GM23338 (cell line): ENCODE measurements at places on chromosomes 6 and 20. TPM values are rescaled to one million over a fixed set of nuclear protein-coding genes. Genes with fewer than 3 reads are reported as not detected.

GRCh38 chr6:4932228-4932903 is 71.5 kb downstream of the RPP40 start:
- no peaks in the 10 kb centered on the region for H3K27me3 ChIP-seq
- H3K27ac ChIP-seq = peak overlapping the region; percentile 60; the same call in 1 of the 2 replicates
- peaks cover 32% of the 10 kb centered on the region for H3K4me1 ChIP-seq
- DNase-seq = no peak

DNA sequence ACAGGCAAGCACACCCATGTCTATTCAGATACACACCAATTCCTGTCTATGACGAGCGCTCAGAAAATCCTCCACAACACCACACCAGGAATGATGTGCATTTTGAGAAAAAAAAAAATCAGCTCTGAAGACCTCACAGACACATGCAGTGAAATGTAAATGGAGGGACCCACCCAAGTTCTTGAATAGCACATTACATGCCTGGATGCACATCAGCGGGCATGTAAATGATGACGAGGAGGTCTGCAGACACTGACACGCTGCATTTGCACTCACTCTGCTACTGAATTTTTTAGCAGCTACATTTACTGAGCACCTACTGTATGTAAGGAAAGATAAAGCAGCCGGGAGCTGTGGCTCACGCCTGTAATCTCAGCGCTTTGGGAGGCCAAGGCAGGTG is 14.7 kb downstream of the NRSN2 start:
- H3K36me3 ChIP-seq = no peaks in the 10 kb centered on the region
- no peak overlapping the region for H3K27ac ChIP-seq
- no peaks in the 10 kb centered on the region for H3K27me3 ChIP-seq

The EPPIN gene
- 0.23 and 0.78 TPM in 2 replicates for polyA plus RNA-seq

GRCh38 chr6:16092140-16092539 is 36.7 kb upstream of the MYLIP start:
- no peak overlapping the region for H3K27ac ChIP-seq
- H3K36me3 ChIP-seq = no peaks in the 10 kb centered on the region
- H3K4me1 ChIP-seq = no peaks in the 10 kb centered on the region
- H3K4me3 ChIP-seq = no peak overlapping the region
- H3K27me3 ChIP-seq = no peaks in the 10 kb centered on the region

DNA sequence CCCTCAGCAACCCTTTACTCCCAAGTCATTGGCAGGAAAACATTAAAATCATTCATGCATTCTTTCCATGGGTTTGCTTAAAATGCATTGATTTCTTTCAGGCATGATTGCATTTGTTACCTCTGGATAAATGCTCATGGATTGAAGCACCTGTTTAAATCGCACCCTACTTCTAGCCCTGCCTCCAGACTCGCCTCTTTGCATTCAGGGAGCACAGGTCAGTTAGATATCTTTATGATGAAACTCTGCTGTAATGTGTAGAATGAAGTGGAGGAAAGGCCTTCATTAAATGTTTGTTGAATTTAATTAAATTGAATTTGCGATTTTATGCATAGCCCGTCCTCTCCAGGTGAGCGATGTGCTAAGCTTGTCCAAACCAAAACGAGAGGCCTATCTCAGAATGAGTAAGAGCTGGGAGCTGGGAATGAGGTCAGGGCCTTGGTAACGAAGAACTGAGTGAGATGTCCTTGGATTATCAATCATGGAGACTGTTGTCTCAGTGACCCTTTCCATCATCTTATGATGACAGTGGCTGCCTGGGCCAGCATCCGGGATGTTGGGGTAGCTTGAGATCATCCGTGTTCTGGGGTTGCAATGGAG is 210.1 kb downstream of the SYNDIG1 start:
- no peaks in the 10 kb centered on the region for H3K4me1 ChIP-seq
- no peak for DNase-seq
- no peak overlapping the region for H3K4me3 ChIP-seq
- no peaks in the 10 kb centered on the region for H3K27me3 ChIP-seq
- no peaks in the 10 kb centered on the region for H3K36me3 ChIP-seq

DNA sequence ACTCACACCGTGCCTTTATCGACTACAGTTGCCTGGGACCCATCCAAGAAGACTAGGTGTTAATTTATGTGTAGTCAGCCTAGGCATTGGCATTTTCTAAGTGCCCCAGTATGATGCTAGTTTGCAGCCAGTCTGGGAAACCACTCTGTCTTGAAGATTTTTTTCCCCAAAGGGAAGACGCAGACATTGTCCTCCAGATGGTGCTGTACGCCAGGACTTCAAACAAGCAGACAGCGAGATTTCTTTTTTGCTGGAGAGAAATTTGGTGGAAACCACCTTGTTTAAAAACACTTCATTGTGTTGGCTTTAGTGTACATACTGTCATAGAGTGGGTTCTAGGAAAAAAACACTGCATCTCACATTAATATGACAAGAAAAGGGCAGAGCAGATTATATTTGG is 30.0 kb downstream of the ALDH5A1 start:
- DNase-seq = peak; percentile 83
- H3K27me3 ChIP-seq = no peaks in the 10 kb centered on the region
- H3K27ac ChIP-seq = no peak overlapping the region
- no peaks in the 10 kb centered on the region for H3K36me3 ChIP-seq

The PDYN gene
- polyA plus RNA-seq = 0.21 and 0.33 TPM in 2 replicates

The PSMG4 gene
- polyA plus RNA-seq = 168 and 180 TPM in 2 replicates

The INSM1 gene
- 0.55 and 0.61 TPM in 2 replicates for polyA plus RNA-seq

DNA sequence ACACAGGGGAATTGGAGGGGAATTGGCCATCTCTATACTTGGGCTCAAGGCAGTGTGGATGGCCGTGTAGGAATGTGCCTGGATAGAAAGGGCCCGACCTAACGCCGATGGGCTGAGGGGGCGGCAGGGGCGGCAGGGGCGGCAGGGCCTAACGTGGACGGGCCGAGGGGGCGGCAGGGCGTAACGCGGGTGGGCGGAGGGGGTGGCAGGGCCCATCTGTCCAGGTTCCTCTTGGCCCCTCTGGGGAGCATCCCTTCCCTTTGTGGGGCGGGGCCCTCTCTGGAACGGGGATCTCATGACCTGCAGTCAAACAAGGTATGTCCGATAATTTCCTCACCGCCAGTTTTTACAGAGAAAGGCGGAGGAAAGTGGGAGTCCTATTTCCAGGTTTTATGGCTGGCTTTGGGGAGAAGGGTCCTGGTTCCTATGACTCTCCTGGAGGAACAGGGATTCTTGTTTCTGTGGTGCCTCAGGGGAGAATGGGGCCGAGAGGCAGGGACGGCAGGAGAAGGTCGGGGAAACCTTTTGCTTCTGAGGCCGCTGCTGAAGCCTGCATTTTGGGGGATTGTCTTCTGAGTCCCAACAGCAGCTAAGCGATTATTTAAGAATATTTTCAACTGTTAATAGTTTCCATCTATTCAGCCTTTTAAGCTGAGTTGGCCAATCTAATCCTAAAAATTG is 100.8 kb upstream of the FRMD1 start:
- H3K4me3 ChIP-seq = no peak overlapping the region
- no peak for DNase-seq
- H3K4me1 ChIP-seq = peaks cover 32% of the 10 kb centered on the region
- H3K36me3 ChIP-seq = no peaks in the 10 kb centered on the region
- H3K27ac ChIP-seq = no peak overlapping the region; the same call in 1 of the 2 replicates

The CGA gene
- polyA plus RNA-seq = not detected in 2 replicates

- H3K4me1 ChIP-seq = peaks cover 9% of the 10 kb centered on the region
- H3K36me3 ChIP-seq = peaks cover 4% of the 10 kb centered on the region
- no peak overlapping the region for H3K4me3 ChIP-seq
- H3K27ac ChIP-seq = no peak overlapping the region
- H3K27me3 ChIP-seq = no peaks in the 10 kb centered on the region
- no peak for DNase-seq
Observed at GRCh38 chr6:117933471-117933870, 26.4 kb downstream of the SLC35F1 start.

The SIRT5 gene
- 7.4 and 9.8 TPM in 2 replicates for polyA plus RNA-seq

DNA sequence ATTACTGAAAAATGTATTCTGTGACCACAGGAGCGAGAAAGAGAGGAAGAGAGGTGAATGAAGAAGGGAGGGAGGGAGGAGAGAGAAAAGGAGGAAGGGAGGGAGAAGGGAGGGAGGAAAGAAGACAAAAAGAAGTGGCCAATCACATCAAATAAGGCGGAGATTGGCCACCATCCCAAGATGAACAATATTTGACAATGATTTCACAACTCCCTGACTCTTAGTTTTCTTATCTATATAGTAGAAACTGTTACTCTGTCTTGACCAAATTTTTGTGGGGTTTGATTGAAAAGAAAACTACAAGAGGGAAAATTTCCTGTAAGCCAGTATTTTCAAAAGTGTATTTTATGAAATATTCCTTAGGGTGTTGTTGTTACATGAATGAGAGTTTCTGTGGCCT is 52.6 kb downstream of the FOXA2 start:
- H3K27ac ChIP-seq = no peak overlapping the region
- H3K36me3 ChIP-seq = no peaks in the 10 kb centered on the region
- H3K4me1 ChIP-seq = peaks cover 26% of the 10 kb centered on the region
- DNase-seq = no peak

DNA sequence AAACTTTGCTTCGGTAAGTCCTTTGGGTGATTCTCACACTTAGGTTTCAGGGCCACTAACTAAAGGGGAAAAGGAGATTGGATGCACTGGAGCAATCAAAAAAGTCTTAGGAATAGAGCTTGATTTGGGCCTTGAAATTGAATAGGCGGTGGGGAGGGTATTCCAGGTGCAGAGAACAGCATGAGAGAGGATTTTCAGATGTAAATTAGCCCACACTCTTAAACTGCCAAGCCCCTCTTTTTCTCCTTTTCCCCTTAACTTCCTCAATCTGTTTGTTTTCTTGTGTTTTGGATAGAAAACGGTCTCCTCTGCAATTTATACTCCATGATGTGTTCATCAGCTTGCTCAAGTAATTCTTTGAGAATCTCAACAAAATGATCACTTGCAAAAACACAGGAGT is 62.1 kb upstream of the RIPOR2 start:
- peaks cover 28% of the 10 kb centered on the region for H3K4me1 ChIP-seq
- H3K27me3 ChIP-seq = no peaks in the 10 kb centered on the region
- peak overlapping the region; percentile 79 for H3K27ac ChIP-seq

- H3K4me3 ChIP-seq = no peak overlapping the region
- H3K27me3 ChIP-seq = no peaks in the 10 kb centered on the region
- DNase-seq = peak; percentile 72
Observed at GRCh38 chr6:42322676-42323075, 105.0 kb upstream of the MRPS10 start.

The CALHM4 gene
- not detected in 2 replicates for polyA plus RNA-seq

- H3K36me3 ChIP-seq = no peaks in the 10 kb centered on the region
- no peaks in the 10 kb centered on the region for H3K27me3 ChIP-seq
- DNase-seq = no peak
- H3K4me1 ChIP-seq = no peaks in the 10 kb centered on the region
- H3K4me3 ChIP-seq = no peak overlapping the region
Observed at GRCh38 chr6:74519163-74519562, 686.7 kb downstream of the COL12A1 start.

The ADISSP gene
- 126 and 131 TPM in 2 replicates for polyA plus RNA-seq

DNA sequence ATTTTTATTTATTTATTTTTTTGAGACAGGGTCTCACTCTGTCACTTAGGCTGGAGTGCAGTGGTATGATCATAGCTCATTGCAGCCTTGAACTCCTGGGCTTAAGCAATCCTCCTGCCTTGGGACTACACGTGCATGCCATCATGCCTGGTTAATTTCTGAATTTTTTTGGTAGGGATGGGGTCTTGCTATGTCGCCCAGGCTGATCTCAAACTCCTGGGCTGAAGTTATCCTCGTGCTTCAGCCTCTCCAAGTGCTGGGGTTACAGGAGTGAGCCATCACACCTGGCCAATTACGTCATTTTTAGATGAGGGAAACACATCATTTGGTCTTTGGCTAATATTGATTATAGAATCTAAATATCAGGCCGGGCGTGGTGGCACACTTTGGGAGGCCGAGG is 32.1 kb downstream of the SOX4 start:
- H3K4me3 ChIP-seq = no peak overlapping the region
- no peaks in the 10 kb centered on the region for H3K4me1 ChIP-seq
- H3K27me3 ChIP-seq = no peaks in the 10 kb centered on the region

DNA sequence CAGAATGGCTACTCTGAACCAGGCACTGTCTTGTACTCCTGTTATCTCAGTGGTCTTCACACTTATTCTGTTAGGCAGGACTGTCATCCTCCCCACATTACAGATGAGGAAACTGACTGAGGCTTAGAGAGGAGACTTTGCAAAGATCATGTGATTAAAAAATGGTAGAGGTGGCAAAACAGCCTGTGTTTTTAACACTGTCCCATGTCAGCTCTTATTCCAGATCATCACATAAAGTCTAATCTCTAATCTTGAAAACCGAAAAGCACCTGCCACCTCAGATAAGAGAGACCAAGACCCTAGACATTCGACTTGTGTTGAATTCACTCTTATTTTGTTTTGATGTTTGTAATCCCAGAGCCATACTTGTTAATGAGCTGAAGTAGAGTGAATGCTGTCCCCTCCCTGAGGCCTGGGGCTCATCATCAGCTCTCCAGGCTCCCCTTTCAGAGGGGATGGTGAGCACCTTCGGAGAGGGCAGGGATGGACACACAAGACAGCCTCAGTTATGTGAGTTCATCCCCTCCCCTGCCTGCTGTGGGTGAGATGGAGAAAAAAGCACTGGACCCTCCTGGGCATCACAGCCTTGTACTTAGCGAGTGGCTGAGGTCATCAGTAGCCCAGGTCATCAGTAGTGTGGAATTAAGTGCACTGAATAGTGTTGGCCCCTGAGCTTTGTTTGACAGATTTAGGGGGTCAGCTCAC is 30.6 kb downstream of the MTHFD1L start:
- no peak for DNase-seq
- H3K4me1 ChIP-seq = 0 out of 2 replicates have a peak, but pooled peaks cover 6% of the 10 kb centered on the region
- H3K27me3 ChIP-seq = no peaks in the 10 kb centered on the region
- H3K36me3 ChIP-seq = peaks cover 5% of the 10 kb centered on the region; the same call in 1 of the 2 replicates

The OVOL2 gene
- polyA plus RNA-seq = 10.6 and 11.5 TPM in 2 replicates

- H3K36me3 ChIP-seq = no peaks in the 10 kb centered on the region
- peaks cover 27% of the 10 kb centered on the region for H3K4me1 ChIP-seq
- H3K27ac ChIP-seq = no peak overlapping the region
- DNase-seq = no peak
- no peak overlapping the region for H3K4me3 ChIP-seq
- H3K27me3 ChIP-seq = no peaks in the 10 kb centered on the region
Observed at GRCh38 chr6:136491754-136492153, 58.5 kb downstream of the MAP7 start.

- no peak overlapping the region for H3K4me3 ChIP-seq
- no peaks in the 10 kb centered on the region; the same call in 1 of the 2 replicates for H3K4me1 ChIP-seq
- H3K27me3 ChIP-seq = no peaks in the 10 kb centered on the region
- no peak overlapping the region for H3K27ac ChIP-seq
Observed at GRCh38 chr6:138093632-138094031, 13.6 kb downstream of the PERP start.

The CTAGE9 gene
- 0.13 TPM in 1 of 2 replicates, not detected in the other for polyA plus RNA-seq

- no peaks in the 10 kb centered on the region; the same call in 1 of the 2 replicates for H3K4me1 ChIP-seq
- no peak overlapping the region for H3K4me3 ChIP-seq
- H3K27ac ChIP-seq = no peak overlapping the region
- DNase-seq = no peak
Observed at GRCh38 chr6:82072751-82073150, 174.8 kb downstream of the IBTK start.

The SLC22A7 gene
- polyA plus RNA-seq = 0.14 and 0.31 TPM in 2 replicates

The ZNF292 gene
- 47.9 and 67.9 TPM in 2 replicates for polyA plus RNA-seq

GRCh38 chr20:8413691-8414090 is 281.6 kb downstream of the PLCB1 start:
- H3K4me1 ChIP-seq = no peaks in the 10 kb centered on the region
- DNase-seq = no peak
- H3K27me3 ChIP-seq = no peaks in the 10 kb centered on the region
- no peaks in the 10 kb centered on the region for H3K36me3 ChIP-seq
- no peak overlapping the region for H3K4me3 ChIP-seq
- no peak overlapping the region for H3K27ac ChIP-seq
